ENCODE measurements at places on chromosomes 7 and 10. TPM values are rescaled to one million over a fixed set of nuclear protein-coding genes. Genes with fewer than 3 reads are reported as not detected.

ZNF853 gene
- polyA plus RNA-seq = 46.8 TPM

DKK1 gene
- polyA plus RNA-seq = 8.6 TPM

GIMAP6 gene
- polyA plus RNA-seq = 9.3 TPM

CXCL12 gene
- 106 TPM for polyA plus RNA-seq

C10orf62 gene
- polyA plus RNA-seq = not detected
